ENCODE measurements at places on chromosomes 11 and 22.
A peak's percentile ranks its signal among the peaks of the same experiment; 100 is the strongest.

GRCh38 chr22:42227435-42227834 is 43.0 kb downstream of the TCF20 start:
- DNase-seq = no peak

DNA sequence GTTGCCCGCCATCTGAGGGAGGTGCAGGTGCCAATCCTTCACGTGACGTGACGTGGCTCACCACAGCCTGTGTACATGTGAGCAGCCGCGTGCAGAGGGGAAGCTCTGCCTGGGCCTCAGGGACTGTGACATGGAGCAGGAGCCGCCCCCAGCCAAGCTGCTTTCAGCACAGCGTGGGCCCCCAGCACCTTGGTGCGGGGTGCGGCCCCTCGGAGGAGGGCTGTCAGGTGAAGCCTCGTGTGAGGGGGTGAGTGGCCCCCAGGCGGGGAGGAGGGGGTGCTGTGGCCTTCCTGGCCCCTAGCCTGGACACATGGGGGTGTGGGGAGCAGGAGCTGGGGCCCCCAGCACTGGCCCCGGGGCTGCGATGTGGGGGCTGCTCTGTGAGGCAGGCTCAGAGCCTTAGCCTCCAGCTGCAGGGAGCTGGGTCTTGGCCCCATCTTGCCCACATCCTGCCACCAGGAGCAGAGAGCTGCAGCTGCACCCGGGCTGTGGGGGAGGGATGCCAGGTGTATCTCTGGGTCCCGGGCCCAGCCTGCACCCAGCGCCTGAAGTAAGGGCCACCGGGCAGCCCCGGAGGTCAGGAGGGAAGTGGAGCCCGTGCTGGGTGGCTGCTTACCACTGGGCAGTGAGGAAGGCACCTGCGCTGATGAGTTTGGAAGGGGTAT is at the start of gene ADORA2A:
Gene ADORA2A, plus strand, starts transcription at position 100 of the 665 bp plus-strand sequence. CDS start 5,806 bp downstream, outside the sequence.
- DNase-seq = peak; percentile 63

DNA sequence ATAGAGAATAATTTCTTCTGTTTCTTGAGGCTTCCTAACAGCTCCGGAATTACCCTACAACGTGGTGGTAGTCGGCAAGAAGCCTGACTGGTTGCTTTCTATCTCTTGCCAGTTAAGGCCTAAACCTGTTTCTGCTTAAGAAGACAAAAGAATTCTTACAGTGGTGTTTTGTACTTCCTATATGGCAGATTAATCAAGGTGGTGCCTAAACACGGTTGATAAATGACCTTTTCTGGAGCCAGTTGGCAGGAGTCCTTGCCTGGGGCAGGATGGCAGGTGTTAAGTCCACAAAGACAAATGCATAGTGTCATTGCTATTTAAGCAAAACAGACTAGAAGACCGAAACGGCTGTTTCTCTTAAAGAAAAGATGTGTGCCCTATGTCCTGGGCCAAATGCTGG is 9.9 kb downstream of the GVQW3 start:
- no peak for DNase-seq

- DNase-seq = no peak
These were observed 731 bp upstream of the SLC37A2 start for GRCh38 chr11:125062218-125062930.

DNA sequence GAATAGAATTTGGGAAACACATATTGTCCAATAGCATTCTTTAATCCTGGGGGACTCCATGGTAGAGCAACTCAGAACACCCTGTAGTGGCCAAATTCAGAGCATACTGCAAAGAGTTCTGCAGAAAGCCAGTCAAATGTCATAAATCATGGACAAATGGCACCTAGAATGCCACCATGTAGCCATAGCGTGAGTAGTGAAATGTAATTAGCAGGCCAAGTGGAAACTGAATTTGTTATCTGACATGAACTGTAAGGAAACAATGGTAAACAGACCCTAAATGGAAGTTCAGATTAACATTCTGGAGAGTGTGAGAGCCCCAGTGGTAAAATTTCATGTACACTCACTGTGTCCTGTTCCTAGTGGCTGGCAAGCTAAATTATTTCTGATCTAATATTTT is 7.0 kb upstream of the PRSS23 start:
- DNase-seq = no peak

GRCh38 chr11:107598225-107599139 is 7.5 kb downstream of the ELMOD1 start:
- no peak for DNase-seq

GRCh38 chr11:59666969-59667368 is 1.9 kb downstream of the PATL1 start:
- DNase-seq = no peak

- DNase-seq = no peak
These were observed 54.9 kb downstream of the P4HA3 start for GRCh38 chr11:74256378-74257133.

GRCh38 chr22:36753120-36753802 is 22.7 kb downstream of the IFT27 start:
- no peak for DNase-seq

GRCh38 chr11:75816561-75817239 is 1.7 kb downstream of the UVRAG start:
- no peak for DNase-seq

GRCh38 chr22:30178181-30179126 is 68.1 kb downstream of the LIF start:
- DNase-seq = no peak

DNA sequence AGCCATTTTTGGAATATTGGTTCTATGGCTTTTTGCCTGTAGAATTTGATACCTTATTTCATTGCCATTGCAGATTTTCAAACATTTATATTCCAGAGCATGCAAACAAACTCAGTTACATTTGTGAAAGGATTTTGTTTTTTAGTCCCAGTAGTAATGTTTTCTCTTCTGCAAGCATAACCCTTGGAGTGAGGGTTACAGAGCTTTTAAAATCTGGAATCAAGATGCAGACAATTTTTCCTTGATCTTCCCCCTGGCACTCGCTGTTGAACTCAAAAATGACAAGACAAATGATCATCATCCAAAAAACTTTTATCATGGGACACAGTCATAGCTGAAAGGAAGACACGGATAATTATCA is 20.8 kb downstream of the BBOX1 start:
- DNase-seq = no peak

- no peak for DNase-seq
These were observed 5.3 kb downstream of the MALAT1 start for GRCh38 chr11:65503949-65504673.

- DNase-seq = no peak
These were observed 47.1 kb upstream of the LMO1 start for GRCh38 chr11:8310743-8311298.

DNA sequence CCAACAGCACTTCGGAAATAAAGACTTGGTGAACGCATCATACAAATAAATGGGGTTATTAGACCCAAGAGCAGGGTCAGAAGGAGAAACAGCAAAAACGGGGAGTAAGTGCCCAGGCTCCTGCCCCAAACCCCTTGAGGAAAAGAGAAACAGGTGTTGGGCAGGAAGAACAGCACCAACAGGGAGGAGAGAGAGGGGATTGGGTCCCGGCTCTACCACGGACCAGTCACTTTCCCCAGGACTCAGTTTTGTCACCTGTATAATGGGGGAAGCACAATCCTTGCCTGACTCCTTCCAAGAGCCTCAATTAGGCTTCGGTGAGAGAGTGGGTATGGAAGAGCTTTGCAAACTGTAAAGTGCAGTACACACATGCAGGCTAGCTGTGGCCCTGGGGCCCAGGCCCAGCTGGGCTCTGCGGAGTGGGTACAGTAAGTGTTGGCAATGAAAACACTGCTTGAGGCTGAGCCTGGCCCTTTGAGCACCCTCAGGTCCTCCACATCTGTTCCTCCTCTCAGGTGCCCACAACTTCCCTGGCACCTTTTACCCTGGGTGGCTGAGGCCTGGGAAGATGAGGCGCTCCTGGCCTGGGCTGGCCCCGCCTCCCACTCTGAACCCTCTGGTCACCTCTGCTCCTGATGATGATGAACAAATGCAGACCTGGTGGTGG is 8.9 kb downstream of the SLC29A2 start:
- DNase-seq = no peak

- no peak for DNase-seq
These were observed 48.4 kb upstream of the CRTAM start for GRCh38 chr11:122789907-122790306.

- DNase-seq = no peak
These were observed 56.3 kb upstream of the SLC5A12 start for GRCh38 chr11:26778000-26778757.

DNA sequence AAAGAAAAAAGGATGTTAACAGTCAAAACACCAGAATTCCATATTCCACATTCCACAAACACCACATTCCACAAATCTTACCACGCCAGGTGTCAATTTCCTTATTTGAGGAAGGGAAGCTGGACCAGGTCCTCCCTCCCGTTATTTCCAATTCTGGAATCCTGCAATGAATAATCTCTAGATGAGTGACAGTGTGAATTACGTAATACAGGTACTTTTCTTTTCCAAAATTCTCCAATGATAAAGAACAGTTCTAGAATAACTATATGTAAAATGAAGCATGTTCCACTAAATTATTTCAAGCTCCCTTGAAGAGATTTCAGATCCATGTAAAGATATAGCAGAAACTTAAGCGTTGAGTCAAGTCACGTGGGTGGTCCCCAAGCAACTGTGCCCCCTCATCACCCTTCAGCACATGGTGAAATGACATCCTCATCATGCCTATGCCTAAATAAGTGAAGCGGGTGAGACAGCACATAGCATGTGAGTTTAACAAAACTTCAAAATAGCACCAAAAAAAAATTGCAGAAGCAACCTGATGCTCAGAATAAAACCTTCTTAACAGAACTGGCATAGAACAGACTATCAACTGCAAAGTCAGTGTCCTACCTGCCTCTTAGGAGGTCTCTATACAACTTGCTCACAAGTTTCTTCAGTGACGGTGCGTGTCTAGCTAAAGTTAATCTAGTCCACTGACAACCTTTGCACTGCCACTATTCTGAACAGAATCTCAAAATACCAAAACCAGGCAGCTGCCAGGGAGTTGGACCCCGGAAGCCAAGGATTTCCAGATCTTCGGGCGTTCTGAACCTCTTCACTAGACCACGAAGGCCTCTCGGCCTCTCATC is 876 bp downstream of the NFRKB start:
- no peak for DNase-seq

DNA sequence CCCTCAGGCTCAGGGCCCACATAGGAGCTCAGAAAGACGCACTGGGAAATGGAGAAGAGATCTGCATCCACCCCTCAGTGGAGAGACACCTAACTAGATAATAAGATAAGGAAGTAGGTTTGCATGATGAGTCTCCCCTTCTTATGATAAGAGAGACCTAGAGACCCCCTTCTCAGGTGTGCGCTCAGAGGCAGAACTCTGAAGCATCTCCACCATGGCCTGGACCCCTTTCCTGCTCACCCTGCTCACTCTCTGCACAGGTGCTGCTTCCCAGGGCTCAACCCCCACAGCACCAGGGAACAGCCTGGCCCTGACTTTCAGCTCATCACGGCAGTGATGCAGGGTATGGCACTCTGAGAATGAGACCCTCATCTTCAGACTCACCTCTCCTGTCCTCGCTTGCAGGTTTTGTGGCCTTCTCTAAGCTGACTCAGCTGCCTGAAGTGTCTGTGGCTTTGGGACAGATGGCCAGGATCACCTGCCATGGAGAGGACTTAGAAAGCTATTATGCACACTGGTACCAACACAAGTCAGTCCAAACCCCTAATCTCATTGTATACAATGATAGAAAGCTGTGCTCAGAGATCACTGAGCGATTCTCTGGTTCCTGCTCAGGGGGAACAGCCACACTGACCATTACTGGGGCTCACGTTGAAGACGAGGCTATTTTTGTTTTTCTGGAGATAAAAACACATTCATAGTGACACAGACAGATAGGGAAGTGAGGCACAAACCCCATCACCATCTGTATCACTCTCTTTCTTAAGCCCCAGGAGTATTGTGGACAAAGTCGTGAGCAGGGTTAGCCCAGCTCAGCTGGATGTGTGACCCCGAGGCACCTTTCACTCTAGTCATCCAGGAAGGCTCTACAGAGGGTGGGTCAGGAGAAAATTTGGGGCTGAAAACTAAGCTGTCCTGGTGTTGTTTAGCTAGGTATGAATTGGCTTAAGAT is 29.7 kb upstream of the IGLL5 start:
- DNase-seq = no peak

GRCh38 chr22:19410941-19411689 is 20.4 kb downstream of the HIRA start:
- no peak for DNase-seq

- no peak for DNase-seq
These were observed 155.0 kb upstream of the CCDC90B start for GRCh38 chr11:83441171-83441570.

- DNase-seq = no peak
These were observed 4.3 kb downstream of the SSTR3 start for GRCh38 chr22:37207981-37208380.

- no peak for DNase-seq
These were observed 12.3 kb upstream of the LINC01488 start for GRCh38 chr11:69468911-69469885.

- DNase-seq = no peak
These were observed 25.6 kb downstream of the SCUBE2 start for GRCh38 chr11:9065607-9066432.

DNA sequence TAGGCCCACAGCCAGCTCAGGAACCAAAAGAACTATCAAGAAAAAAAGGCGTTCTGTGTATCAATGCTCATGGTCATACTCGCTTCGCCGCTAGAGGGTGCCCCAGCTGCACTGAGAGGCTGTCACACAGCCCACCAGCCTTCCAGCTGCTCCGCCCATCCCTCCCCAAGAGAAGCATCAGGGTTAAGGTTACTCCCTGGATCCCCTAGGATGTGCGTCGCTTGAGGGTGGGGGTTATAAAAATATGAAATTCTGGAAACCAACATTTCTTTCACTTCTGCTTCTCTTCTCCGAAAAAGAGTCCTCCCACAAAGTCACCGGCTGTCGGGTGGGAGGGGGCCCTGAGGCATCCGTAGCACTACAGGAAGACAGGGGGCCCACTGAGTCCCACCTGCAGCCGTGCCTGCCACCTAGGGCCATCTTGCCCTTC is 1.7 kb downstream of the CBX6 start:
- peak; percentile 78 for DNase-seq

- no peak for DNase-seq
These were observed 558.5 kb downstream of the MIAT start for GRCh38 chr22:27215871-27216270.

DNA sequence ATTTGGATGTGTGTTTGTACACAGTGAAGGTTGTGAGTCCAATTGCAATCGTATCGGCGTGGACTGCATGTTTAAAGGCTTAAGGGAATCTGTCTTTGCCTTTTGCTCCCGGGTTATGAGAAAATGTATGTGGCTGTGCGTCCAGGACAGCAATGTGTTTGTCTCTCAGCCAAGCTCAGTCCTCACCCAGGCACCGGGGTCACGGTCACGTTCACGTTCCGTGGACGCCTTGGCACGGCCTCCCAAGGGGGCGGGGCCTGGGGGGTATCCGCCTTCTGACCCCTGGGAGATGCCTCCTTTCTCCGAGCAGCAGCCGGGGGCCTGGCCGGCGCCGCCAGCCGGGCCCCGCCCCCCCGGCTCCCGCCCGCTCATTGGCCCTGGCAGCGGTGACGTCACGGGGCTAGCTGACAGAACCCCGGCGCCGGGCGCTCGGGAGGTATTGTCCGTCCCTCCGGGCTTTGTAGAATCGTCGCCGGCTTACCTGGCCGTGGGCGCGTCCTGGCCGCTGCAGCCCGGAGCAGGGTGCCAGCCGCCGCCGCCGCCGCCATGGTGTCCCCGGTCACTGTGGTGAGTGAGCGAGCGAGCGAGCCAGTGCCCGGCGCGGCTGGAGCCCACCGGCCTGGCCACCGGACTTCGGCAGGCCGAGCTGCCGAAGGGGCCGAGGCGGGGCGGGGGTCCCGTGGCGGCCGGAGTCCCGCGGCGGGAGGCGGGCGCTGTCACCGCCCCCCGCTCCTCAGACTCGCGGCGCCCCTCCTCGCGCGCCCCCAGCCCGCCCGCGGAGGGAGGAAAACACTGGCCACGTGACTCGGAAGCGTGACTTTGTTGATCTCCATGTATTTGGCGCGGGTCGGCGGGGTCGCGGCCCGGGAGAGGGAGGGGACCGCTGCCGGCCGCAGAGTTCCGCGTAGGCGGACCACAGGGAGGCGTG is at the start of gene TMEM86A:
Gene TMEM86A, plus strand, starts transcription at position 439 of the 928 bp plus-strand sequence. Its CDS starts 108 bp downstream, at position 547.
- DNase-seq = peak; percentile 73
